ENCODE measurements at places on chromosomes 1 and 21. TPM values are rescaled to one million over a fixed set of nuclear protein-coding genes. Genes with fewer than 3 reads are reported as not detected.

DNA sequence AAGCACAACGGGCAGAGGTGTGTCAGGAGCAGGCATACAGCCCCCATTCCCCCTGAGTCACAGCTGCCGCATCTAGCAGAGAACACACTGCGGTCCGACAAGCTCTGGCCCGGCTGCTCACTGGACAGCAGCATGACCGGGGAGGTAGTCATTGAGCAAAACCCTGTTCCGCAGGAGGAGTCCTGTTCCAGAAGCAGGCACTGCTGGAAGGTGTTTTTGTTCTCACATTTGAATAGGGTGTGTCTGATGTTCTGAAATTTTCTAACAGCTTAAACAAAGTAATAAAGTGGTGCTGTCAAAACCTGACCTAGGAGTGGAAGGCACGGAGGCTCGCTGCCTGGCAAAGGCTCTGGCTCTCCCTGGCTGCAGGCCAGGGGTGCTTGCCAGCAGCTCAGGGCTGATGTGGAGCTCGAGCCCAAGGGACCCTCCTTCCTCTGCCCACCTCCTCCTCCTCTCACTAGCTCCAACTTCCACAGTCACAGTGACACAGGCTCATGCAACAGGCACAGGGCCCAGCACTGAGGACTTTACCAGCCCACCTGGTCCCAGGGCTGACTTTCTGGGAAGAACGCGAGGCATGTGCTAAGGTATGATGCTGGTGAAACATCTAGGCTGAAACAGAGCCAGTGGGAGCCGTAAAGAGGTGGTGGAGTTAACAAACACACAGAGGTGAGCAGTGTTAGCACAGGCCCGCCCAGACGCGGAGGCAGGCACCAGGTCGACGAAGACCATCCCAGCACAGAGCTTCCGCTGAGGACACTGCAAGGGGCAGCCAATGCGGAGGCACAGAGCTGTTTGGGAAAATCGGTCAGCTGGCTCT, 118.6 kb upstream of the IFFO2 start:
- no peak for DNase-seq

DNA sequence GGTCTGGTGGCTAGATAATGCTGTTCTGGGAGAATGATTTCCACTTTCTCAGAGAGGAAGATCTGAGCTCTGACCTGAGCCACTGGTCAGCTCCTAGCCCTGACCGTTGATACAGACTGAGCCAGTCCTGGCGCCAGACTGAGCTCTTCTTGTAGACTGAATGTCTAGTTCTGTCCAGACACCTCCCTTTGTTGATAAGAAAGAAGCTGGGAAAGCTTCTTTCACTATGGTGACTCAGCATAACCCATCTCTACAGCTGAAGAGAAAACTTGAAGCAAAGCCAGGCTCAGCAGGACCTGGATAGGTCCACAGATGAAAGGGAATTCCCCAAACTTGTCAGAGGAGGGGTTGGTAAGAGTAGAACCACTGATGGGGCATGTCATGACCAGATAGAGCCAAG, 9.9 kb upstream of the TRABD2B start:
- no peak for DNase-seq

Gene RHOU
- total RNA-seq = 1.7 TPM

Gene OR11L1
- not detected for total RNA-seq

DNA sequence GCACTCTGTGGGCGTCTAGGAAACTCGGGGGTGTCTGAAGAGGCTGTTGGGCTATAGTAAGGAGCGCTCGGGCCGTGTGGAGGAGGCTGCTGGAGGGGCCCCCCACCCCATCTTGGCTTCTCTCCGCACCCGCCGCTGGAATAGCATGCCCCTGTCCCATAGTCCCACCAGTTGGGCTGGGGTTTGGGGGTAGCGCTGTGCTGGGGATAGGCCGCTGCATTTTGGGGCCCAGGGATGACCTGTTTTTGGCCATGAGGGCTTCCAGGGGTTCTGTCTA, 511 bp downstream of the EFNA3 start:
- DNase-seq = no peak
